ENCODE measurements at places on chromosomes 6 and 20. TPM values are rescaled to one million over a fixed set of nuclear protein-coding genes. Genes with fewer than 3 reads are reported as not detected.

Gene CRISP3
- not detected for total RNA-seq

Gene MICB
- total RNA-seq = 30.7 TPM

Gene SAYSD1
- 14.2 TPM for total RNA-seq

Gene ZDHHC14
- 2.6 TPM for total RNA-seq

Gene TPD52L1
- 9.7 TPM for total RNA-seq

Gene MRPS10
- 66.5 TPM for total RNA-seq

Gene C6orf15
- total RNA-seq = not detected

Gene IGF2R
- total RNA-seq = 130 TPM

Gene FAM162B
- total RNA-seq = 3.9 TPM

Gene KCNK17
- total RNA-seq = not detected

Gene C20orf141
- 0.32 TPM for total RNA-seq

Gene DZANK1
- 0.64 TPM for total RNA-seq

Gene NRSN1
- total RNA-seq = not detected

Gene TRERF1
- 6.5 TPM for total RNA-seq

Gene LBP
- total RNA-seq = not detected

Gene FBXO5
- 22.5 TPM for total RNA-seq

Gene CST5
- total RNA-seq = not detected

Data from fibroblast of villous mesenchyme (primary cell).